LHCN-M2 (cell line): ENCODE measurements at places on chromosomes 4 and X.

GRCh38 chrX:53223955-53224859 is 800 bp downstream of the KDM5C start:
- DNase-seq, result peak; percentile 47

GRCh38 chr4:26826721-26827120 is 33.9 kb upstream of the STIM2 start:
- no peak for DNase-seq

DNA sequence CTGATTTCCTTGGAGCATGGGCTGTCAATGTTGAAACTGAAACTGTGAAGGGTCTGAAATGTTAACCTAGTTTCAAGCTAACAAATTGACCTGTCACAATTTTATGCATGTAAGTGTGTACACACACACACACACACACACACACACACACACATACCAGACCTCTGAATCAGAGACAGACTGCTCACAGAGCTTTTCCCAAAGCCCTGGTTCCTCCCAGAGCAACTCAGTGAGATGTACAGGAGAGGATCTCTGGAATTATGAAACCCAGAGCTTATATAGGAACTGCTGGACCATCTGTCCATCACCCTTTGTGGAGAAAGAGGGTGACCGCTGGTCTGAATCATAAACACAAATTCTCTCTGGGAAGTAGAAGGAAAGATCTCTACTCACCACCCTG is 228.1 kb upstream of the PRPS2 start:
- peak; percentile 67 for DNase-seq

GRCh38 chr4:4913147-4913561 is 53.7 kb downstream of the MSX1 start:
- DNase-seq, result no peak

DNA sequence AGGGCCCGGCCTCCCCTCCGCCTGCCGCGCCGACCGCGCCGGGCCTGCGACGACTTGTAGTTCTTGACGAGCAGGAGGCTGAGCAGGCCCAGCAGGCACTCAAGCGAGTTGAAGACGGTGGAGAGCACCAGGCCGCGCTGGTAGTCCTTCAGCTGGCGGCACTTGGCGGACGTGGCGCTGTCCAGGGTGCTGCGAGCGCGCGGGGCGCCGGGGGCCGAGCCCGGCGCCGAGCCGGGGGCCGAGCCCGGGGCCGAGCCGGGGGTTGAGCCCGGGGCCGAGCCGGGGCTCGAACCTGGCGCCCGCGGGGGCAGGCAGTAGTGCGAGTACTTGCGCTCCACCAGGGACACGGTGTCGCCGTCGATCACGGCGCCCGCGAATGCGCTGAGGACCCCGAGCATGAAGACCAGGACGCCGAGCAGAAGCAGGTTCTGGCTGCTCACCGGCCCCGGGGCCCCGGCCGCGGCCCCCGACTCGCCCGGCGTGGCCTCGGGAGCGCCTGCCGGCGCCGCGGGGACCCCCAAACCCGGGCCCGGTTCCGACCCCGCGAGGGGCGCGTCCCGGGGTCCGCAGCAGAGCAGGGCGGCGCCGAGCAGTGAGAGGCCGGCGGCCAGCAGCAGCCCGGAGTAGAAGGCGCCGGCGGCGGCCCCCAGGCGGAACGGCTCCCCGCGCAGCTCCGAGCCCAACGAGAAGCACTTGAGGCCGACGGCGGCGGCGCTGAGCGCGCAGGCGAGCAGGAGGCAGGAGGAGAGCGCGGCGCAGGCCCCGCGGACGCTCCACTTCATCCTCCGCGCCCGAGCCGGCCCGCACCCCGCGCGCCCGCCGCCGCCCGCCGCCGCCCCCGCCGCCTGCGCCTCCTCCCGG is 584 bp downstream of the TMEM271 start:
- DNase-seq, result no peak

DNA sequence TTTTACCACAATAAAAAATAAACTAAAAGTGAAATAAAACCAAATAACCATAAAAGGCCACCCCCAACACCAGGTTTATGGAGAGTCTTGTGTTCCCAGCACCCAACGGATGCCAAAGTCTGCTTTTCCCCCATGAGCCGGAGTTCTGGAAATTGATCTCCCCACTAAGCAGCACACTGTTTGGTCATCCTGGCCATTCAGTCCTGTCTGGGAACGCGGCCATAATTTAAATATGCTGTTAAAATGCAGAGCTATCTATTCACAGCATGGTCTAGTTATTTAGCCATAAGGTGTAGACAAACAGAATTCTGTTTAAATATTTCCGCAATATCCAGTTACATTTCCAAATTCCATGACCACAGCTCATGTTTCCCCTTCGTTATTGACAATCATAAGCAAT is 129.6 kb upstream of the TBL1X start:
- no peak for DNase-seq

- peak; percentile 9 for DNase-seq
Measured at GRCh38 chrX:123731258-123731986, 1.4 kb downstream of the THOC2 start.

GRCh38 chr4:25051534-25051933 is 20.8 kb upstream of the LGI2 start:
- DNase-seq, result peak; percentile 39

DNA sequence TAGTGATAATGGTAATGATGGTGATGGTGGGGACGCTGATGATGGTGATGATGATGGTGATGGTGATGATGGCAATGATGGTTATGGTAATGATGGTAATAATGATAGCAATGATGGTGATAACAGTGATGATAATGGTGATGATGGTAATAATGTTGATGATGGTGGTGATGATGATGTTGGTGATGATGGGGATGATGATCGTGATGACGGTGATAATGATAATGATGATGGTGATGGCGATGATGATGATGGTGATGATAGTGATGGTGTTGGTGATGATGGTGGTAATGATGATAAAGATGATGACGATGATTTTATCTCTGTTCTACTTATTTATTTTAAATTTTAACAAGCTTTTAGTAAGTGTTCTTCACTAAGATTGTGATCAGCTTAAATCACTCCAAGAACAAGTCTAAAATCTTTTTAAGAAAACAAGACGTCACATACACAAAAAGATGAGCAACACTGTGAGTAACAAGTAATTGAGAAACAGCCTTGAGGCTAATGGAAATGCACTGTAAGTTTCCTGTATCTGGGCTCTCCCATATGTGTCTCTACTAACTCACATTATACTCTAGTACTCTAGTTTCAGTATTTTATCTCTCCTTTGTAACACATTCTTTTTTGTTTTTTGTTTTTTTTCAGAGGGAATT is 480.2 kb upstream of the PRKX start:
- DNase-seq, result no peak

- DNase-seq, result peak; percentile 97
Measured at GRCh38 chr4:110087070-110087708, 111.2 kb downstream of the ELOVL6 start.

- DNase-seq, result no peak
Measured at GRCh38 chr4:15147714-15148113, 145.4 kb downstream of the CPEB2 start.

GRCh38 chr4:22504922-22505321 is 10.9 kb downstream of the ADGRA3 start:
- DNase-seq, result no peak

DNA sequence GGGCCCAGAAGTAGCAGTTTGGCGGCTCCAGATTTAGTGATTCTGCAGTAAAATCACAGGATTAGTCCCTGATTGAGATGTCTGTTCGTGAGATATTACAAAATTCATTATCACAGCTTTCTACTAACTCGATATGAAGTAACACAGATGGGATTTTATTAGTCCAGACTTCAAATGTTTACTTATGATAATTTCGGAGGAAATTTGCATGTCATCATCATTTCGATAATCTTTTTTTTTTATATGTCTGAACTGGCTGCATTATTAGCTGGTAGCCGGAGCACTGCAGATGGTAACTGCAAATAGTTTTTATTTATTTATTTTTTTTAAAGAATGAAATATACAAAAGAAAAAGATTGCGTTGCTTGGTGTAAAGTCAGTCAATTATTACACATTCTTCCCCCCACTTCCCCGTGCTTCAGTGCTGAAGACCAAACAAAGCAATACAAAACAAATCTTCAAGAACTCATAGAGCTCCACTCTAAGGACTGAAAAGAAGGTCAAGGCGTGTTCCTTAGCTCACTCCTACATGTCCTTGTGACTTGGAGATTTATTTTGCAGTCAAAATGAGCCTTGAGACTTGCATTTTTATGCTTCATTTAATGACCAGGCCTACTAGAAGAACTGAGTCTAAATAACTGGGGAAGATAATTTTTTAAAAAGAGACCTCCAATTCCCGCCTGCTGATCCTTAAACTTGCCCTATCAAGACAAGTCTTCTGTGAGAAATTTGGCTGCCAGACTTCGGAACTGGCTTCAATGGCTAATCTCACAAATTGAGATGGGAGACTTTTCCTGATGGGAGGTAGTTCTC is 11.7 kb upstream of the PITX2 start:
- peak; percentile 64 for DNase-seq

GRCh38 chr4:37770016-37770415 is 56.5 kb upstream of the PGM2 start:
- DNase-seq, result no peak

DNA sequence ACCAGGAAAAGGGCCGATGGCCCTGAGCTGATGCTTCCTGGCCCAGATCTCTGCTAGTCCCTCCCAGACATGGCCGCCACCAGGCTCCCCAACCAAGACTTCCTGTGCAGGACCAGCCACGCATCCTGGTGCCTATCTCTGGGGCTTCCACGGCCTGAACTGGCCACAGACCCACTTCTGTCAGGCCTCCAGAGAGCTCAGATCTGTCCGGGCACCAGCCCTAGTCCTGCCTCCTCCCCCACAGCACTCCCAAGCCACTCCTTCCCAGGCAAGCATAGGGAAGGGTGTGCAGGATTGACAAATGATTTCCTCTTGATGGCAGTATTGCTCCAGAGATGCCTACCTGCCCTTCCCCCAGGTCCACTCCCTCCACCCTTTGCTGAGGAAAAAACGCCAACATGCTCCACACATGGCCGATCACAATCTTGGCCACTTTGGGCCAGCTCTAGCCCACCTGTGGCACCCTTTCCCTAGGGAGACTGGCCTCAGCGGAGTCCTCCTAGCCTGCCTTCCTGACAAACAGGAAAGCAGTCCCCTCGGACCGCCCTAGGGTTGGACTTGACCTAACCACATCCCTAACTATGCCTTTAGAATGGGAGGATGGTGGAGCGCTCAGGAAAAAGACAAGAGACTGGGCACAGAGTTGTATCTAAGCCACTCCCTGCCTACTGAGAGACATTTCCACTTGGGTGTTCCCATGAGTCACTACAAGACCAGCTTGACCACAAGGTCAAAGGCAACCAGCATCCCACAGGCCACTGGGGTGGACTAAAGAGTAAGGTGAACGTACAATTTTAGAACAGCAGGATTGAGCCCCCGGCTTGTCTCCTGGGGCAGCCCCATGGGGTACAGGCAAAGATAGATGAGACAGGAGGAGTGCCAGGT is 277.5 kb upstream of the AGTR2 start:
- peak; percentile 42 for DNase-seq

DNA sequence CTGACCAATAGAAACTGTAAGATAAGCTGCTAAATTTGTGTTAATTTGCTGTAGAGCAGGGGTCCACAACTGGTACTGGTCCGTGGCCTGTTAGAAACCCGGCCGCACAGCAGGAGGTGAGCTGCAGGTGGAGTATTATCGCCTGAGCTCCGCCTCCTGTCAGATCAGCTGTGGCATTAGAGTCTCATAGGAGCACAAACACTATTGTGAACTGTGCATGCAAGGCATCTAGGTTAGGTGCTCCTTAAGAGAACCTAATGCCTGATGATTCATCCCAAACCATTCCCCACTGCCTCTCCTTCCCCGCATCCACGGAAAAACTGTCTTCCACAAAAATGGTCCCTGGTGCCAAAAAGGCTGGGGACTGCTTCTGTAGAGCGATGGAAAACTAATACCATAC is 19.7 kb downstream of the FBXW7 start:
- peak; percentile 27 for DNase-seq

DNA sequence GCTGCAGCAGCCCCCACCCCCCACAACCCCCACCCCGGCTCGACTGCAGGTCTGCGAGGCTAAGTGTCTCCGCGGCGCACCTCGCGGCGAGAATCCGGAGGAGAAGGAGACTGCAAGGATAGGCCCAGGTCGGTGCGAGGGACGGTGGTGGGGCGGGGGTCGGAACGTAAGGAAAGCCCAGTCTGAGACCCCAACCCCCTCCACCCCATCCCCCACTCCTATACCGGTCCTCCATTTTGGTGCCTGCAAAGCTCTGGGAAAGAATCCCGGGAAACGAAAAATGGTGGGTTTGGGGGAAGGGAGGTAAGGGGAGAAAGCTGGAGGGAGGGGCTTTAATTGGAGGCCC is 614 bp downstream of the BEX3 start:
- DNase-seq, result peak; percentile 52

DNA sequence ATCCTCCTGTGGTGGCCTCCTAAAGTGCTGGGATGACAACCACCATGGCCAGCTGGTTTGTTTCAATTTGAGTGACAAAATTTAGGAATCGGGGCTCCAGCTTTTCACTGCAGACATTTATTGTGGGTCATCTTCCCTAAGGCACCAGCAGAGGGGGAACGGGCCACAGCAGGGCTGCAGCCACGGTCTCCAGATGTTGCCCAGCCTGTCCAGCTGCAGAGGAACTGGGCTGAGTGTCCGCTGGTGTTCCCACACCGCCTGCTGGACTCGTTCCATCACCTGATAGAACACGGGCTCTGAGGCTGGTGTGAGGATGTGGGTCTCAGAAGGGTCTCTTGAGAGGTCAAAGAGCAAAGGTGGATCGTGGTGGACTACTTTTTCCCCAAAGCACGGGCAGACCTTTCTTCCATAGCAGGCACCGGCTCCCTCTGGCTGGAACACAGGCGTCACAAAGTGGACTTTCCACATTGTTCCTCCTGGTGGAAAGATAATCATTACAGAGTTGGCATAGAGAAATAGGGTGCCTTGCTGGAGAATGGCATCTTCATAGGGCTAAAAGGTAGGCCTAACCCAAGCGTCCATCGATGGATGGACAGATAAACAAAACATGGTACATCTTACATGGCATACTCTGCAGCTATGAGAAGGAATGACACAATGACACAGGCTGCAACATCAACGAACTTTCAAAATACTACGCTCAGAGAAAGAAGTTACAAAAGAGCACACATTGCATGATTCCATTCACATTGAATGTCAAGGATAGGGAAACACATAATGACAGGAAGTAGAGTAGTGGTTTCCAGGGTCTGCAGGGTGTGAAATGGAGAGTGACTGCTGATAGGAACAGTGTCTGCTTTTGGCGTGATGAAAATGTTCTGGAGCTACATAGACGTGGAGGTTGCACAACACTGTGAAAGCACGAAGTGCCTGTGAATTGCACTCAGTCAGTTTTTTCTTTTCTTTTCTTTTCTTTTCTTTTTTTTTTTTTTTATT is 5.9 kb upstream of the ARSD start:
- DNase-seq, result no peak

DNA sequence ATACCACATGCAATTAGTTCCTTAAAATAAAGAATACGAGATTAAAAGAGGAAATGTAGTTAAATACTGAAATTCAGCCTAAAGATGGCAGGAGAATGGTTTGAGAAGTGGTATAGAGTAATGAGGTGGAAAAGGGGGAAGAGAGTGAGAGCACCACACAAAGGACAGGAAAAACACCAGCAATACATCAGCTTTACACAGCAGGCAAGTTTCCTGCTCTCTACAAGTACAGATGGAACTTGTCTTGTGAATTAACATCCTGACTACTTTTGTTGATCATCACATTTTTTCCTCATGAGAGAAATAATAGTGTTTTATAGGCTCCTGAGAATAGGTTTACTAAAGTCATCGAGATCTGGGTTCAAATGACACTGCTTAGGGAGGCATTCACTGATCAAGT is 2.9 kb upstream of the UNC5C start:
- no peak for DNase-seq

GRCh38 chr4:26239801-26240200 is 81.0 kb upstream of the RBPJ start:
- DNase-seq, result no peak
